Fibroblast of skin of left biceps (primary cell): ENCODE measurements at places on chromosomes 4 and X.

DNA sequence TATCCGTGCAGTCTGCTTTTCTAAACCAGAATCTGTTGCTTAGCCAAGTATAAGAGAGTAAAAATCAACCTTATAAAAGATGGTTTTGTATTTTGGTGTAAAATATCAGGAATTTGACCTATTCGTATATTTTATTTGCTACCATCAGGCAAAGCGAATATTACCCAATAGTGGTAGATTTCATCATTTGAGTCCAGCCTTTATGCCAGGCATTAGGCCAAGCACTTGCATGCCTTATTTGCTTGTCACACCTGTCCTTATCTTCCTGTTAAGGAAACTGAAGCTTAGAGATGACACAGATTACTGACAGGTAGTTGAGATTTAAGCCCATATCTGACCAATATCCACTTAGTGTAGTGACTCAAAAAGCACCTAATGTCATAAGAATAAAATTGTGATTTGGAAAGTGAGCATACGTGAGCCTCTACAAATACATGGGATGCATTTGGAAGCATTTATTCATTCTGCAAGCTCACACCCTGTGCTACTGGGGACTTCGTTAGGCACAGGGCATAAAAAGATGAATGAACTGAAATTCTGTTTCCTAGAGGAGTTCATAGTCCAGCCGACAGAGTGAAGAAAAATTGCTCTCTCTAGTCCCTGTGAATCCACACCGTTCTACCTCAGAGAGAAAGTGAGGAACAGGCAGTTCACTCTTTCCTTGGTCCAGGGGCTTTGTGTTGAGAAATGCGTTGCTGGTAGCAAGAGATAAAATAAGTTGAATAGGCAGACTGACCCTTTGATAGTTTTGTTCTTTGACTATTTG lies 2.3 kb upstream of the RNF212 start:
- DNase-seq, result no peak

DNA sequence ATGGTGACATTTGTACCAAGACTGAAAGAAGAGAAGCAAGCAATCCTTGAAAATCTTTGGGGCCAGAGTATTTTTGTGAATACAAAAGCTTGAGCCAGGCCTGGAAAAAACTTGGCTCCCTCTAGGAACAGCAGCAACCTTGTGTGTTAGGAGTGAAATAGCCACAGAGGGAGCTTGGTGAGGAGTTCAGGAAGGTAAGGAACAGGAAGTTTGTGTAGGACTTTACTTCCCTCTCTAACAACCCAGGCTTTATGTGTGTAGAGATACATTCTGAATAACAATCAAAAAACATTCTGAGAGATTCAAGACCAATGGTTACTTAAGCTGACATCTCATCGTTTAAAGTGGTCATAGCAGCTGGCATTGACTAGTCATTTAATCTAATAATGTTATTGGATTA lies 668.5 kb downstream of the PCDH18 start:
- DNase-seq, result no peak

DNA sequence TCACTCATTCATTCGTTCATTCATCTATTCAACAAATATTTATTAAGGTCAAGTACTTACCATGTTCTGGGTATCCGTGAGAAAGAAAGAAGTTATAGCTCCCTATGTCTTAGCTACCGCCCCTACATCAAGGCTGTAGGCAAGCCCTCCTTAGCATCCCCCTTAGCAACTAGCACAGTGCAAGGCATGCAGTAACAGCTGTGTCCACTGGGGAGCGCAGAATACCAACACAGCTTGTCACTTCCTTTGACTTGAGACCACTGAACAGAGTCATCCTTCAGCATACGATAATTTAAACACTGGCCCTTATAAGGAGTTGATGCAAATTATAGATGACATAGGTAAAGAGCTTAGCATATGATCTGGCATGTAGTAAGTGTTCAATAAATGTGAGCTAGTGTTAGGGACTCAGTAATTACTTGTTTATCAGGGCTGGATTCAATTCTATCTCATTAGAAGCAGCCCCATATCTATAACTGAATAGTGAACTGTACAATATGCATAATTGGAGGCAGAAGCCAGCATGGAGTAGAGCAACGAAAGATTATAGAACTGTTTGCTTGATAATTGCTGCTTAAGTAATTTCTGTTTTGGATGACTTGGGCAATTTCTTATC lies 8.7 kb downstream of the KIAA1210 start:
- no peak for DNase-seq

GRCh38 chr4:140952717-140953116 lies 180.6 kb downstream of the RNF150 start:
- peak; percentile 60 for DNase-seq

DNA sequence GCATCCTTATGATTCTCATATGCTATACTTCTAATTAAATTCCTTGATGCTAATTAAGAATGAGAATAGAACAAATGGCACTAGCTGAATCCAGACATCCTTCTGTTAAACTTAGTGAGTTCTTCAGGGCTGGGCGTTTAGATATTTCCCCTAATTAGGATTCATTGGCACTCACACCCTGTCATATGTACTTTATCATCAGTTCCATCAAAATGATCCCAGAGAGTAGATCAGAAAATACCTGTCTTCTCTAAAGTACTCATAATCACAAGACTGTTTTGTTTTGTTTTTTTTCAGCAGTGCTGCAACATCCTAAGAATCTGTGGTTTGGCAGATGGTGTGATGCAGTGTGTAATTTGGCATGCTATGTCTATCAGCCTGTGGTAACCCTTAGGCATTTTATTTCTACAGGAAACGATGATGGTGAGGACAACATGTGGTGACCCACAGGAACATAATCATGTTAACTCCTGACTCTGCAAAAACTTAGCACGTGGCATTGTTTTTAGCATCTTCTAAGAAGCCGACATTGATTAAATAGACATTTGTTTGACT lies 2528.4 kb downstream of the ARAP2 start:
- DNase-seq, result peak; percentile 69

DNA sequence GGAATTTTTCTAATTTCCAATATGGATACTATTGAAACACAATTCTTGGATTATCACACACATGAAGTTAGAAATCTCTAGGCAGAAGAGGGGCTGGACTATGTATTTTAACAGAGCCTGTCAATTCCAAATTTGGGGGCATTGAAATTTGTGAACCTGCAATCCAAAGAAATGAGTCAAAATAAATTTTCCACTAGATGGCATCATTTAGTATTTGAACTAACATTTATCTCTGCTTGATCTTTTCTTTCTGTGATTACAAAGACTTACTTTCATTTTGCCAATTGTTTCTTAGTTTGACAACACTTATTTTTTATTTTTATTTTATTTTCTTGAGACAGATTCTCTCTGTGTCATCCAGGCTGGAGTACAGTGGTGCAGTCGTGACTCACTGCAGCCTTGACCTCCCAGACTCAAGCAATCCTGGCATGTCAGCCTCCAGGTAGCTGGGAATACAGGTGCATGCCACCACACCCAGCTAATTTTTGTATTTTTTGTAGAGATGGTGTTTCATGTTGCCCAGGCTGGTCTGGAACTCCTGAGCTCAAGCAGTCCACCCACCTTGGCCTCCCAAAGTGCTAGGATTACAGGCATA lies 2.7 kb upstream of the PYURF start:
- DNase-seq, result no peak
